ENCODE measurements at places on chromosomes 11 and 22. TPM values are rescaled to one million over a fixed set of nuclear protein-coding genes. Genes with fewer than 3 reads are reported as not detected.

DNA sequence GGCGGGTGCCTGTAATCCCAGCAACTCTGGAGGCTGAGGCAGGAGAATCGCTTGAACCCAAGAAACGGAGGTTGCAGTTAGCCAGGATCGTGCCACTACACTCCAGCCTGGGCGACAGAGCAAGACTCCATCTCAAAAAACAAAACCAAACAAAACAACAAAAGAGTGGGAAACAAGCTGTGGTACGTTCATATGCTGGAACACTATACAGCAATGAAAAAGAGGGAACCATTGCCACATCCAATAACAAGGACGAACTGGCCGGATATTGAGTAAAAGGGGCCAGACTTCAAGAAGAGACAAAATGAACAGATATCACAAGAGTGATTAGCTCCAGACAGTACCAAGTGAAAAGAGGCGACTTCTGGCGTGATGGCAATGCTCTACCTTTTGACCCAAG lies 4.9 kb downstream of the MACROD1 start:
- no peak for DNase-seq

DNA sequence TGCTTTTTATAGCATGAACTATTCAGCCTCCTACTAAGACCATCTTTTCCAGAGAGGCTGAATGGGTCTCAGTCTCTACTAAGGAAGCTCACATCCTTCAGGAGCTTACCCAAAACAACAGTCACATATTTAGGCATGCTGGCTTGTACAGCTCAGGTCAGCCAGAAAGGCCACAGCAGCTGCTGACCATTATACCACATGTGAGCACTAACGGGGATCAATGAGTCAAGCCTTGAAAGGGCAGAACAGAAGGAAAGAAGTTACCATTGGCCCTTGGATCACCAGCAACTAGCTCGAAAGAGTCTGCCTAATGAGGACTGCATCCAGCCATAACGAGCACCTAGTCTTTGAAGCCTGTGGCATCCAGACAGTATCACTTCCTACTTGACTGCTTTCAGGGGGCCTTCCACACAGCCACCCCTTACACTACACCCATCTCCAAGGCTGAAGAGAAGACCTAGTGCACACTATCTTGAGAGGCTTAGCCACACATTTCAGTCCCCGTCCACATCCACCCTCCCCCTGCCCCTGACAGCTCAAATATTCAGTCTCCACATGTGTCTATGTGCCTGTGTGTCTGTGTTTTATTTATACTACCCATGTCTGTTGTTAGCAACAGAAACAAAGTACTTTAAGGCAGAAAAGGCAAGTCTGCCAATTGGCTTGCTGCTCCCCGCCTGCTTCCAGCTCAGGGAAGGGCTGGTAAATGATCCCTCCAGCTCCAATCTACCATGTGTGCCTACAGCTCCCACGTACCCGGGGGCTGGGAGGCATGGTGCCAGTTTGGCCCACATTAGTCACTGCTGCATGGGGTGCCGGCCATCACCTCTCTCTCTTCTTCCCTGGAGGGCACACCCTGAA lies 95.5 kb downstream of the RPL27A start:
- DNase-seq, result no peak

- DNase-seq, result no peak
These were observed 128.0 kb downstream of the TENM4 start for GRCh38 chr11:79312617-79313529.

GRCh38 chr22:49951000-49951677 lies 9.4 kb upstream of the PIM3 start:
- no peak for DNase-seq

DNA sequence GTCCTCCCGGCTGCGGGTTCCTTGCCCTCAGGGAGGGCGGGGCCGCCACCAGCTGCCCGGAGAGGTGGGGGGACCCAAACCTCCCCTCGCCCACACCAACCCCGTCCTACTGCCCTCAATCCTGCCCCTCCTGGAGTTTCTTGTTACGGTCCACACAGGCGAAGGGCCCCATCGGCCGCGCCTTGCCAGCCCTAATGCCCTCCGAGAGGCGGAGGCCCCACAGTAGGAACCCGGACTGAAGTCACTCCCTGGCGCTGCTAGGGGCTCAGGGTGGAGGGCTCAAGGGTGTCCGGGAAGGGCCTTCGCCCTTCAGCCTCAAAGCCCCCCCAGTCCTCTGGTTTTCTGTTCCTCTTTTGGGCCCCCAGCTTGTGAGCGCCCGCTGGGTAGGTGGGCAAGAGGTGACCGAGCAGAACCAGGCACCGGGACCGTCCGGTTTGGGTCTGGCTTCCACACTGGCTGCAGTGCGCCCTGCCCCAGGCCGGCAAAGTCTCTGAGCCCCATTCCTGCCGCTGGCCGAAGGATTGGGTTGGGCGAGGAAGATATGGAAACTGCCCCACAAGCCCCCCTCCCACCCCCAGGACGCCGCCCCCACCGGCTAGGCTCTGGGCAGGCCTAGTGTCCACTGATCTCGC lies 24.5 kb downstream of the DUSP8 start:
- DNase-seq, result no peak

SERHL2 gene
- 4.9 TPM for total RNA-seq

DAGLA gene
- 4.9 TPM for total RNA-seq

OR4C46 gene
- total RNA-seq, result not detected

MMP8 gene
- total RNA-seq, result not detected

MMP10 gene
- not detected for total RNA-seq

Measured in frontal cortex (tissue), 4 donors.